ENCODE measurements at places on chromosomes 7 and 10.

GRCh38 chr7:94635687-94636086 lies 20.2 kb downstream of the SGCE start:
- DNase-seq, result no peak

DNA sequence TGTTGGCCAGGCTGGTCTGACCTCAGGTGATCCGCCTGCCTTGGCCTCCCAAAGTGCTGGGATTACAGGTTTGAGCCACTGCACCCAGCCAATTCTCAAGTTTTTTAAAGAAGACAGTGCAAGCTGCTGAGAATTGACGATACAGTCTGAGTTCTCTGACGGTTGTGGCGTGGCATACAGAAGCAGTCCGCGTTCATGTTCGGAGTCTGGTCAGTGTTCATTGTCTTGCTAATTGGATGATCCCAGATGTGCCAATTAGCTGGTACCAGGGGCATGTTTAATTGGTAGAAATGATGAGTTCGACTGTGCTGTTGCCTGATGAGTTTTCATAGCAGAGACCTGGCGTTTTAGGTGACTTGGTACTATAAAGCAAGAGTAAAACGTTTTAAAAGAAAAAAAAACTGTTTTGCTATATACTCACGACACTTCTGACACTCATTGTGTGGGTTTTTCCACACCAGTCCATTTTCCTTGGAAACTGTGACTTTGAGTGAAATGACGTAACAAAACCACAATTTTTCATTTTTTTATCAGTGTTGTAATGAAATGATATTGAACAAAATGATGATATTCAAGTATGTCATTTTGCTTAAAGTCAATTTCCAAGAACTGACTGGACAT lies 32.3 kb downstream of the CAMK1D start:
- DNase-seq, result no peak

DNA sequence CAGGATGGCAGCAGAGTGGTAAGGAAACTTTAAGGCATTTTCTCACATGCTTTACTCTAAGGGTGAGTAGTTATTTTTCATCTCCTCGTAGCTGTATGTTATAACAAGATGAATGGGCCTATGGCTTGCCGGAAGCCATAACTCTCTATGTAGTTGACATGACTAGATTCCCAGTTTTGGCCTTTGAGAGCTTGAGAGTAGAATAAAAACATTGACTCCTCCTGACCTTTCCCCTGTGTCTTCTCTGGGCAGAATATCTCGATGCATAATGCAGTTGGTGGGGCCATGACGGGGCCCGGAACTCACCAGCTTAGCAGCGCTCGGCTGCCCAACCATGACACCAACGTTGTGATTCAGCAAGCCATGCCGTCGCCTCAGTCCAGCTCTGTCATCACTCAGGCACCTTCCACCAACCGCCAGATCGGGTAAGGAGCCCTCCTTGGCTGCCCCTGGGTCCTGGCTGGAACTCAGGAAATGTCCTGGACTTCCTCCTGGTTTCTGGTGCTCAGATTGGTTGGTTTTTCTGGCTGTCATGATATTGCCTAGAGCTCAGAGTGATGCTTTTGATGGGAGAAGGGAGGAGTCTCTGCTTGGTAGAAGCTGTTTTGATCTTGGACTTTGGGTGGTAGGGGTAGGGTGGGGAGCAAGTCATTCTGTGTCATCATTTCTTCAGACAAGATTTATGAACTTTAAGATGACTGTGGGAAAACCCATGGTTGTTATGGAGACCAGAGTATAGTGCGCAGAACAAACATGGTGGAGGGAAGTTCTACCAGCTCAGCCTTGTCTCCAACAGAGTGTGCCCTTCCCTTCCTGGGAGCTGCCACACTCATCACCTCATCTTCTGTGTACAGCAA lies 158.0 kb downstream of the CREB5 start:
- DNase-seq, result no peak

DNA sequence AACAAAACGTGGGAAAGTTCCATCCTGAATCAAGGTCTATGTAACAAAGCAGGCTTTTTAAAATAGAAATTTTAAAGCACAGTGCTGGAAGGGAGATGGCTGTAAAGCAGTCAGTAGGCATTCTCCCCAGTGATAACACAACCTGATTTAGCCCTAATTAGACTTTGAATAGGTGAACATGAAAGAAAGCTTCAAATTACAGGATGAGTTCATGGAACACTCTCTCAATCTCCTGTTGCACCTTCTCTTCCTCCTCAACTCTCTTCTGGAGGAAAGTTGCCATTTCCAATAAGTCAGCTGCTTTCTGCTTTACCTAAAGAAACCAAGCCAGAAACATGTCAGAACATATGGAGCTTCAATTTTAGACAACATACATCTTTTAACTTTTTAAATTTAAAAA lies 20.1 kb downstream of the SFR1 start:
- DNase-seq, result no peak

DNA sequence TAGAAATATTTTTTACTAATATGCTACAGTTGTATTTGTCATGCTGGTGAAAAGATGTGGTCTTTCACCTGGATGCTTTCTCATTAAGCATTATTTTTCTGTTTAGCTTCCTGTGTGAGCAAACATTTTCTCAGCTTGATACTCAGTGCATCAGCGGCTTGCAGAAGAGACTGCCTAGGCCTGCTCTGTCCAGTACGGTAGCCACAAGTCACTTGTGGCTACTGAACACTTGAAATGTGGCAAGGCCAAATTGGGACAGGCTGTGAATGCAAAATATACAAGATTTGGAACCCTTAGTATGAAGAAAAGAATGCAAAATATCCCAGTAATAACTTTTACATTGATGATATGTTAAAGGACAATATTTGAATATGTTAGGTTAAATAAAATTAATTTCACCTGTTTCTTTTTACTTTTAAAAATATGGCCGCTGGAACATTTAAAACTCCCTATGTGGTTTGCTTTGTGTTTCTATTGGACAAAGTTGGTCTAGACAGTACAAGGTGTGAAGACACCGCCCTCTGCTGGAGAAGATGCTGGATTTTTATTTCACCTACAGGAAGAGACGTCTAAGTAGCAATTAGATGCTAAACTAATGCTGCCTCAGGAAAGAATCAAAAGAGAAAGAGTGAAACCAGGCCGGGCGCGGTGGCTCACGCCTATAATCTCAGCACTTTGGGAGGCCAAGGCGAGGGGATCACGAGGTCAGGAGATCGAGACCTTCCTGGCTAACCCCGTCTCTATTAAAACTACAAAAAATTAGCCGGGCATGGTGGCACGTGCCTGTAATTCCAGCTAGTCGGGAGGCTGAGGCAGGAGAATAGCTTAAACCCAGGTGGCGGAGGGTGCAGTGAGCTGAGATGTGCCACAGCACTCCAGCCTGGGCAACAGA lies 5.3 kb downstream of the SRGN start:
- peak; percentile 61 for DNase-seq
